Inflammatory macrophage (primary cell): ENCODE measurements at places on chromosomes 1 and 21.

DNA sequence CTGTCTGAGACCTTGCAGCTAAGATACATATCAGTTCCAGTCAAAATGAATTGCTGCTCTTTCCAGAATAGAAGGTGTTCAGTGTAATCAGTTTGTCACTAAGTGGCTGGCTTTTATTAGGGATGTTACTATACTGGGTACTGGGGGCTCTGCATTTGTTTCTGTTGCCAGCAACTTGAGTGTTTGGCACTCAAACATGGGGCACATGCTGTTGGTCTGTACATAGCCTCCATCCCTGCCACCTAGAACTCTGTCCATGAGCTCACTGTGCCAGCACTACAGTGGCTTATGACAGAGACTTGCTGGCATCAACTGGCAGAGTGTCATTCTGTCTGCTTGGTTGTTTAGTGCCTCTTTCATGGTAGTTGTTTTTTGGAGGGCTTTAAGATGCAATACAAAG lies 45.1 kb downstream of the RGSL1 start:
- DNase-seq: no peak

DNA sequence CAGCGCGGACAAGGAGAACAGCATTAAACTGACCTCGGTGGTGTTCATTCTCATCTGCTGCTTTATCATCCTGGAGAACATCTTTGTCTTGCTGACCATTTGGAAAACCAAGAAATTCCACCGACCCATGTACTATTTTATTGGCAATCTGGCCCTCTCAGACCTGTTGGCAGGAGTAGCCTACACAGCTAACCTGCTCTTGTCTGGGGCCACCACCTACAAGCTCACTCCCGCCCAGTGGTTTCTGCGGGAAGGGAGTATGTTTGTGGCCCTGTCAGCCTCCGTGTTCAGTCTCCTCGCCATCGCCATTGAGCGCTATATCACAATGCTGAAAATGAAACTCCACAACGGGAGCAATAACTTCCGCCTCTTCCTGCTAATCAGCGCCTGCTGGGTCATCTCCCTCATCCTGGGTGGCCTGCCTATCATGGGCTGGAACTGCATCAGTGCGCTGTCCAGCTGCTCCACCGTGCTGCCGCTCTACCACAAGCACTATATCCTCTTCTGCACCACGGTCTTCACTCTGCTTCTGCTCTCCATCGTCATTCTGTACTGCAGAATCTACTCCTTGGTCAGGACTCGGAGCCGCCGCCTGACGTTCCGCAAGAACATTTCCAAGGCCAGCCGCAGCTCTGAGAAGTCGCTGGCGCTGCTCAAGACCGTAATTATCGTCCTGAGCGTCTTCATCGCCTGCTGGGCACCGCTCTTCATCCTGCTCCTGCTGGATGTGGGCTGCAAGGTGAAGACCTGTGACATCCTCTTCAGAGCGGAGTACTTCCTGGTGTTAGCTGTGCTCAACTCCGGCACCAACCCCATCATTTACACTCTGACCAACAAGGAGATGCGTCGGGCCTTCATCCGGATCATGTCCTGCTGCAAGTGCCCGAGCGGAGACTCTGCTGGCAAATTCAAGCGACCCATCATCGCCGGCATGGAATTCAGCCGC lies 2.5 kb downstream of the S1PR1 start:
- no peak for DNase-seq

- no peak for DNase-seq
These were observed 59.0 kb upstream of the C8B start for GRCh38 chr1:57024855-57025254.

DNA sequence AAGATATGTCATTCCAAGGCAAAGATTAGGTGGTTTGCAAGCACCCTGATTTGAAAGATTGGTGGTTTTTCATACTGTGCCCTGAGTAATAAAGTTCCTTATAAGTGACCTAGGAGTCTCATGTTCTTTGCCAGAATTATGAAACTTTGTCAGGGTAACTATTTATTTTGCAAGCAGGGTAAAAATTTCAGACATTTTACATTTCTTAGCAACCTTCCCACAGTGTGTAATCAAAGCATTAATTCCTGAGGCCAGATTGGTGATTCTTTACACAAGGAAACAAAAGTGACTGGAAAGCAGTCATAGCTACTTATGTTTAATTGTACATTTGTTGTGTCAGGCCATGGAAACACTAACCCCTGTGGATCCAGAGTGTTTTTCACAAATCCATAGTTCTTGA lies 998.0 kb upstream of the B3GALT2 start:
- no peak for DNase-seq
